ENCODE measurements at places on chromosomes 1 and 21. TPM values are rescaled to one million over a fixed set of nuclear protein-coding genes. Genes with fewer than 3 reads are reported as not detected.

TNFRSF18 gene
- 0.58 TPM for total RNA-seq

SLC26A9 gene
- total RNA-seq, result 0.23 TPM

PRMT2 gene
- 133 TPM for total RNA-seq

UMODL1 gene
- total RNA-seq, result not detected

CADM3 gene
- total RNA-seq, result not detected

ZNF593OS gene
- total RNA-seq, result not detected

TMCO4 gene
- 11.4 TPM for total RNA-seq

GBP6 gene
- total RNA-seq, result not detected

FCRL1 gene
- not detected for total RNA-seq

PRR9 gene
- not detected for total RNA-seq

TPR gene
- 64.1 TPM for total RNA-seq

C1orf174 gene
- total RNA-seq, result 23.5 TPM

HEYL gene
- 0.82 TPM for total RNA-seq

TCHHL1 gene
- total RNA-seq, result not detected

MAP3K6 gene
- total RNA-seq, result 17.9 TPM

ILDR2 gene
- total RNA-seq, result not detected

C1orf210 gene
- not detected for total RNA-seq

KCNE1 gene
- total RNA-seq, result 0.29 TPM

LMO4 gene
- 17.6 TPM for total RNA-seq

Measured in glomerular endothelial cell (primary cell).